ENCODE measurements at places on chromosomes 5 and 9.

DNA sequence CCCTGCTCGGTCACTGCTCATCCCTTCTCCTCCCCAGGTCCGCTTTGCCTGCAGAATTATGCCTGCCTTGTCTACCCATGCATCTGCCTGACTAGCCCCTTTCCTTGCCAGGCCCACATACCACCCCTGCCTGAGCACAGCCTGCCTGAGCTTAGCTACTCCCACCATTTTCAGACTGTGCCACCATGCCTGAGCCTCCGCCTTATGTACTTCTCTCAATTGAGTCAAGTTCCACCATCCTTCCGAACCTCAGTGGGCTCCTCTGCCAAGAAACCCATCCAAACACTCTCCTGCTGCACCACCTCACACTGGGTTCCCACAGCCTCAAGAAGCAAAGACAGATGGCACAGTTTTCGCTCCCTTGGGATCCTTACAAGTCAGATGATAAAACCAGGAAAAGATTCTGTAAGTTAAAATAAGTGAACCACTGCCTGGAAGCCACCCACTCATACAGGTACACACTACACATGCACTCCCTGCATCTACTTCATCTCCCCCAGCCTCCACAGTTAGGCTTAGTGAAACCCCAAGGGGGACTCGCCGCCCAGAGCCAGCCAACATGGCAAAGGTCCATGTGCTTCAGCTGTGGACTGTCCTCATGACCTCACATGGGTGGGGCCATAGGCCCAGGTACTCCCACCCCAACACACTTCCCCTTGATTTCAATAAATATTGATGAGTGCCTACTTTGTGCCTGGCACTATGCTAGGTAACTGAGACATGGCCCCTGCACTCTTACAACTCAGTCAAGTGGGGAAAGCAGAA, 23.1 kb downstream of the P4HA2 start:
- no peak for DNase-seq

GRCh38 chr5:63401436-63402046, 560.7 kb downstream of the HTR1A start:
- peak; percentile 1 for DNase-seq

DNA sequence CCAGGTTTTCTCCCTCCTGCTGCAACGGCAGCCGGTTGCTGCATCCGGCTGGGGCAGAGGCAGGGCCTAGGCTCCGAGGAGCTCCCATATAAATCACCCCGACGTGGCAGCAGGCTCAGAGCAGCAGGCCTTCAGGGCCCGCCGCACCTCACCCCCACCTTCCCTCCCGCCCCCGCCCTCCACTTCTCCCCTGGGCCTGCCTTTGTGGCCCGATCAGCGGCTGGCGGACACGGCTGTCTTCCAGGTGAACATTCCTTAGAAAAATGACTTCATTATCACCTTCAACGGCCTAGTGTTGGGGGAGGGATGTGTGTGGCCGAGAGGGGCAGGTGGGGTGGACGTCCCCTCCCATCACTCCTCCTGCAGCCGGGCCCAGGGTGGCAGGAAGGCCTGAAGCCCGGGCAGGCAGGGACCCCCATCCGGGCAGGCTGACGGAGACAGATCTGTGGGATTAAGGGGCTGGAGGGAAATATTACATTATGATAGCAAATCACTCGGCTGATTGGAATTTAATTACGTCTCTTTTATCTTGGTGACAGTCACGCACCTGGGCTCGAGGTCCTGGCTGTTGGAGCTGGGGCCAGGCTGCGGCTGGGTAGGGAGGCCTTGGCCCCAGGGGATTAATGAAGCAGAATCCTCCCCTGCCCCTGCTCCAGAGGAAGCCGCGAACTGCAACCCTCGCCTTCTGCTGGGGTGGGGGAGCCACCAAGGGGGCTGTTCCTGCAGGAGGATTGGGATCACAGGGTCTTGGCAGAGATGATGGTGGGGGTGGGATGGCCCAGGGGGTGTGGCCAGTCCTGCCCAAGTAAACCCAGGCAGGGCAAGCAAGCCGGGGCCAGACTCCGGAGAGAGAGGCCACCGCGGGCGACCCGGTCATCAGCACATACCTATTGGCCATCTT, 38.4 kb upstream of the RXRA start:
- DNase-seq = no peak

- no peak for DNase-seq
These were observed 24.5 kb upstream of the GLRA1 start for GRCh38 chr5:151949113-151949512.

- no peak for DNase-seq
These were observed 106.4 kb downstream of the SLC24A2 start for GRCh38 chr9:19682397-19682796.

- no peak for DNase-seq
These were observed 89.2 kb downstream of the NDFIP1 start for GRCh38 chr5:142197781-142198180.

DNA sequence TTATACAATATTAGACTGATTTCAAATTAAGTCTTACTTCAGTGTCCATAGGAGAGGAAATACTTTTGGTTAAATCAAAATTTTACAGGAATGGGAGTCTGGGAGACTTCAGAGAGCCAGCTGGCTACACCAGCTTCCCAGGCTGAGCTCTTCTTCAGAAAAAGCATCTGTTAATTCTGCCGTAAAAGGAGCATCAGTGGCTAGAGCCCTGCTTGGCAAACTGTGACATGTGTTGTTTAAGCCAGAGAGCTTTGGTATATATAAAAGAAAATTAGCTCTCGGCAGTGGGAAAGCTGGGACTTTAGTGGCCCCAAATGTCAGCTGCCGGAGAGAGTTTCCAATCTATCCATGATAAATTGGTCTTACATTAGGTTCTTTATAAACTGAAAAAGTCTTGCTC, 378.8 kb upstream of the TUSC1 start:
- no peak for DNase-seq

DNA sequence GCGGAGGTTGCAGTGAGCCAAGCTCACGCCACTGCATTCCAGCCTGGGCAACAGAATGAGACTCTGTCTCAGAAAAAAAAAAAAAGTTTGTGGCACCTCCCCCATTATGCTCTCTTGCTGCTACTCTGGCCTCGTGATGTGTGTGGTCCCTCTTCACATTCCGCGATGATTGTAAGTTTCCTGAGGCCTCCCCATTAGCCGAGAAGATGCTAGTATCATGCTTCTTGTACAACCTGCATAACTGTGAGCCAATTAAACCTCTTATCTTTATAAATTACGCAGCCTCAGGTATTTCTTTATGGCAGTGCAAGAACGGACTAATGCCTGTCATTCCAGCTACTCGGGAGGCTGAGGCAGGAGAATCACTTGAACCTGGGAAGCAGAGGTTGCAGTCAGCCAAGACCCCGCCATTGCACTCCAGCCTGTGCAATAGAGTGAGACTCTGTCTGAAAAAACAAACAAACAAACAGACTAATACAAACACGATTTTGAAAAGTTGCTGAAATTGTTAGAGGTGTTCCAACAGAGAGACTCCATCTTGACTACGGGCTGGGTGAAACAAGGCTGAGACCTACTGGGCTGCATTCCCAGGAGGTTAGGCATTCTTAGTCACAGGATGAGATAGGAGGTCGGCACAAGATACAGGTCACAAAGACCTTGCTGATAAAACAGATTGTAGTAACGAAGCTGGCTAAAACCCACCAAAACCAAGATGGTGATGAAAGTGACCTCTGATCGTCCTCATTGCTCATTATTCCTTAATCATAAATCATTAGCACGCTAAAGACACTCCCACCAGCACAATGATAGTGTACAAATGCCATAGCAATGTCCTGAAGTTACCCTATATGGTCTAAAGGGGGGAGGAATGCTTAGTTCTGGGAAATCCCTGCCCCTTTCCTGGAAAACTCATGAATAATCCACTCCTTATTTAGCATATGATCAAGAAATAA, 8.3 kb upstream of the AFF4 start:
- no peak for DNase-seq

DNA sequence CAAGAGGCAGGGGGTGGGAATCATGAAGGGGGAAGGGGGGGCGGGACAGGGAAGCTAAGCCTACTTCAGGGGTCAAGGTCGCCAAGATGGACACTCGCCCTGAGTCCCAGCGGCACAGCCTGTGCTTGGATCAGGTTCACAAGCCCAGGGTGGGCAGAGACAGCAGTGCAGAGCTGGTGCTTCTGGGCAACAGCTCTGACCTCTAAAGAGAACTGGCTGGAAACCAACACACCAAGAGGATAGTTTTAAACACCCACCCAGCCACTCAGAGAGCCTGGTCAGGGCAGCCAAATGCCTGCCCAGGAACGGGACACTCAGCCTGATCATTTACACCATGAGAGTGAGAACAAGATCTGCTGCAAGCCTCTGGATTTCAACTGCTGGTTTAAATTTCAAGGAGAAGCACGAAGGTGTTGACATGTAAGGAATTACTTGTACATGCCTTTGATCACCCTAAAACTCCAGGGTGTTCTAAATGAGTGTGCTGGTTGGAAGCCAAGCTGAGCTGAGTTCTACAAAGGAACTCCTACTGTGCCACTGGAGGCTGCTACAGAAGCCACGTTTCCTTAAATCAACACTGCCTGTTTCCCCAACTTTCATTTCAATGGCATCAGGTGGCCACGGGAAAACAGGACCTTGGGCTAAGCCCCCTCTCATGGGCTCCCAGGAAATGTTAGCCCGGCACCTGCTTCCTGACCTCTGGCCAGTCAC, 91.5 kb downstream of the TTLL11 start:
- no peak for DNase-seq

DNA sequence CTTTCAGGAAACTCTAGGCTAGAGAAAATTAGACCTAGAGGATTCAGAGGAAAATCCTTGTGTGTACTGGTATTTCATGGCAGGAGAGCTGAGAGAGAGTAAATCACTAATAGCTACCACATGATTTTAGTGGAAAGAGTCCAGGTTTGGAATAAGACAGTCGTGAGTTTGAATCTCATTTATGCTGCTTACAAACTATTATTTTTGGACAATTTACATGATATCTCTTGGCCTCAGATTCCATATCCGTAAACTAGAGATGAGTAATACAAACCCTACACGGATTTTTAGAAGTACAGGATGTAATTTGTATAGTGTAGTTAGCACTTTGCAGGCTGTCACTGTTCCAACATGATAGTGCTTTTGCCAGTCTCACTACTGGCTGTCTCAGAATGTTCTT, 2.7 kb downstream of the IL31RA start:
- peak; percentile 39 for DNase-seq

DNA sequence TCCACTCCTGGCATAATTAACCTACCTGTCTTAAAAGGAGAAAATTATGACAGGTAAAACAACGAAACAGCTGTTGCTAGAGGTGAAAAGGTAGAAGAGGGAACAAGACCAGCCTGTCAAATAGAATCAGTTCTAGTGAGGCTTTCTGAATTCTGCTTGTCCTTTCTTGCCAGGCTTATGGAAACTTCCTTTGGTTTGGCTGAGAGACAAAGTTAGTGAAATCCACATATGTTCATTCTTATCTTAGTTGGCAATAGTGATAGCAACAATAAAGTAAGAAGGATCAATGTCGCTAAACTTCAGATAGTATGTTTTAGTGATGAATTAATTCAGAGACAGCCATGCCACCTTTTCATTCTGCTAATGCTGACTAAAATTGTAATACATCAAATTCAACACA, 34.4 kb downstream of the HAPLN1 start:
- DNase-seq = no peak

DNA sequence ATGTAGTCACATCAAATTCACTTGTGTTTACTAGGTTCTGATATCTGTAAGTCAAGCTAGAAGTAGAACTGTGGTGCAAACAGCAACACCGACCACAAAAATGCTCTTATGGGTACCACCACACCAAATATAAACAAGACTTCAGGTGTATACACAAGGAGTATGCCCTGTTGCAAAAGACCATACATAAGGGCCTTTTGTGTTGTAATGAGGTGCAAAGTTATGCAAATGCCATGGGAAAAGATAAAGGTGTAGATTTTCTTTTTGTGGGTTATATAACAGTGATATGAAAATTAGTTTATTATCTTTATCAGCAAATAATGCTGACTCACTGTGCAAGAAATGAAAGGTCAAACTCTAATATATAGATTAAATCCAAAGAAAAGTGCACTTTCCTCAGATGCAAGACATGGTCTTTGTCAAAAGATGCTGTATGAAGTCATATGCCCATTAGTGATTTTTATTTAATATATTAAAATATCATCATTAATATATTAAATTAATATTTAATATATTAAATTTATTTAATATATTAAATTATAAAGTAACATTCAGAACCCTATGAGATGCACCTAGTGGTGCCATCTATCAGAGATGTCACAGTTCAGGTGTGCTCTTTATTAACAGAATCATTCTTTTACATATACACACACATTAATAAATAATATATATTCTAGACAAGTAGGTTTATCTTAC, 26.7 kb upstream of the ALDH1A1 start:
- no peak for DNase-seq

DNA sequence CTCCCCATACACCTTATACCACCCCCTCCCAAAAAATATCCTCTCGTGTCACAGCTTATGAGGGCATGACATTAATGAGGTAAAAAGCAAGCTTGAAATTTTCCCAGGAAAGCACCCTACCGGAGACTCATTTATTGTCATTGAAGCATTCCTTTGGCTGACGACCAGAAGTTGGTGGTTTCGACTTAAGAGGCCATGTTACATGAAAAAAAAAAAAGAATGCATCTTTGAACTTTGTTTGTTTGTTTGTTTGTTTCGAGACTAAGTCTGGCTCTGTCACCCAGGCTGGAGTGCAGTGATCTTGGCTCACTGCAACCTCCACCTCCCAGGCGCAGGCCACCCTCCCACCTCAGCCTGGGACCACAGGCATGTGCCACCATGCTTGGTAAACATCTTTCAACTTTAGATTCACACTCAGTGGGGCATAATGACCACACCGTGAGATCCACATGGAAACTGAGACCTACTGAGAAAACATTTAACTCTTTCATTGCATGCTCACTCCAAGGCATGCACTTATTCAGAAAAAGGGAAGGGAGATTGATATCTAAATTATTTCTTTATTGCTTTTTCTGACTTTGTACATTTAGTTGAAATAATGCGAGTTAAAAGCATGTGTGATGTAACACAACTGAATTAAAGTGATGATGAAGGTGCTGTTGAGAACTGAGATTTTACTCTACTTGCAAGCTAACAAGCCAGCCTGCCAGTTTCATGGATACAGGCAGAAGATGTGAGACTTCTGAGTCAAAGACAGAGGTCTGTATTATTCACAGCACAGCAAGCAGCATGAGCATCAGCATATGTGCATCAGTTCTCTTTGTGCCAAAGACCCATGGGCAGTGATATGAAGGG, 5.1 kb upstream of the RAB14 start:
- DNase-seq = no peak

DNA sequence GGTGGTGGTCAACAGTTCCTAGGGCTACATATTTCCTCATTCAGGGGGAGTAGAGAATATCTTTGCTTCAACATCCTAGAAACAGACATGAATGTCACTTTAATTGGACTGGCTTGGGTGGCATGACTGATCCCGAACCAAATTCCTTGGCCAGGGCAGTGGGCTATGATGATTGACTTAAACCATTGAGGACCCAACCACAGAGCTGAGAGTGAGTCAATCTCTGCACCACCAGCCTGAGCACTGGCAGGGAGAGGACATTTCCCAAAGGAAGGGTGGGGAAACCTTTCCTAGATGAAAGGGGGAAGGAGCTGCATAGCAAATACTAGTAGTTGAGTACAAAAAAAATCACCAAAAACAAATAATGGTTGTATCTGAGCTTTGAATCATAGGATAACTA, 52.8 kb upstream of the ENTREP1 start:
- DNase-seq = no peak

Data from GM04504 (cell line).